Type B pancreatic cell (in vitro differentiated cells): ENCODE measurements at places on chromosomes 2 and 18. TPM values are rescaled to one million over a fixed set of nuclear protein-coding genes. Genes with fewer than 3 reads are reported as not detected.

GRCh38 chr2:44205169-44205568, 36.5 kb downstream of the PPM1B start:
- H3K4me3 ChIP-seq: no peak overlapping the region
- H3K27me3 ChIP-seq: no peaks in the 10 kb centered on the region
- no peak overlapping the region for H3K27ac ChIP-seq
- peaks cover 22% of the 10 kb centered on the region for H3K36me3 ChIP-seq

Gene CYB5A
- total RNA-seq: 74.9 and 101 TPM in 2 replicates

Gene EDAR
- 4.8 and 5.1 TPM in 2 replicates for total RNA-seq

GRCh38 chr18:13070460-13070859, 79.3 kb downstream of the CEP192 start:
- no peak overlapping the region for H3K27ac ChIP-seq
- DNase-seq: no peak
- no peaks in the 10 kb centered on the region for H3K4me1 ChIP-seq
- peaks cover 41% of the 10 kb centered on the region for H3K36me3 ChIP-seq
- H3K4me3 ChIP-seq: no peak overlapping the region

- no peaks in the 10 kb centered on the region for H3K36me3 ChIP-seq
- H3K27ac ChIP-seq: peak overlapping the region; percentile 95
- no peaks in the 10 kb centered on the region for H3K27me3 ChIP-seq
- peaks cover 6% of the 10 kb centered on the region for H3K4me1 ChIP-seq
- peak overlapping the region; percentile 71 for H3K4me3 ChIP-seq
- DNase-seq: no peak
Measured at GRCh38 chr18:54607213-54608027, 16.4 kb downstream of the DYNAP start.
